ENCODE measurements at places on chromosomes 3 and 15.
A peak's percentile ranks its signal among the peaks of the same experiment; 100 is the strongest.

GRCh38 chr15:54962637-54963036, 234.1 kb downstream of the RSL24D1 start:
- no peak for DNase-seq

DNA sequence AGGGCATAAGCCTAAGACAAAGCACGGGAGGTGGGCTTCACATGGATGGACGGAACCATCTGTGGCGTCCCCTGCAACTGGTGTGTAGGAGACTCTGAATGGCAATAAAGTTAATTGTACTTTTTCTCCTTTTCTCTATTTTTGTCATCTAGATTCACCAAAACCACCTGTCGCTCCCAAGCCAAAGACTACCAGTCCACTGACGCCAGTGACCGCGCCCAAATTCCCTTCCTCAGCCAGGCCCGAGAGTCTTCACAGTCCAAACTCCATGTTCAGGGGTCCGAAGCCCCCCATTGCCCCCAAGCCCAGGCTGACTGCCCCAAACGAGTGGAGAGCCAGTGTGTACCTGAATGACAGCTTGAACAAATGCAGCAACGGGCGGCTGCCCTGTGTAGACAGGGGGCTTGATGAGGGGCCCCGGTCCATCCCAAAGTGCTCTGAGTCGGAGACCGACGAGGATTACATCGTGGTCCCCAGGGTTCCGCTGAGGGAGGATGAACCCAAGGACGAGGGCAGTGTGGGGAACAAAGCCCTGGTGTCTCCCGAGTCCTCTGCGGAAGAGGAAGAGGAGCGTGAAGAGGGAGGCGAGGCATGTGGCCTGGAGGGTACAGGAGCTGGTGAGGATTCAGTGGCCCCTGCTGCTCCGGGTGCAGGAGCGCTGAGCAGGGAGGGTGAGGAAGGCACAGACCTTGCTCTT, at the start of gene FGD5:
Gene FGD5 (plus strand): TSS at position 159 of the 697 bp plus-strand sequence. CDS start 110 bp downstream, at position 269.
- no peak for DNase-seq

DNA sequence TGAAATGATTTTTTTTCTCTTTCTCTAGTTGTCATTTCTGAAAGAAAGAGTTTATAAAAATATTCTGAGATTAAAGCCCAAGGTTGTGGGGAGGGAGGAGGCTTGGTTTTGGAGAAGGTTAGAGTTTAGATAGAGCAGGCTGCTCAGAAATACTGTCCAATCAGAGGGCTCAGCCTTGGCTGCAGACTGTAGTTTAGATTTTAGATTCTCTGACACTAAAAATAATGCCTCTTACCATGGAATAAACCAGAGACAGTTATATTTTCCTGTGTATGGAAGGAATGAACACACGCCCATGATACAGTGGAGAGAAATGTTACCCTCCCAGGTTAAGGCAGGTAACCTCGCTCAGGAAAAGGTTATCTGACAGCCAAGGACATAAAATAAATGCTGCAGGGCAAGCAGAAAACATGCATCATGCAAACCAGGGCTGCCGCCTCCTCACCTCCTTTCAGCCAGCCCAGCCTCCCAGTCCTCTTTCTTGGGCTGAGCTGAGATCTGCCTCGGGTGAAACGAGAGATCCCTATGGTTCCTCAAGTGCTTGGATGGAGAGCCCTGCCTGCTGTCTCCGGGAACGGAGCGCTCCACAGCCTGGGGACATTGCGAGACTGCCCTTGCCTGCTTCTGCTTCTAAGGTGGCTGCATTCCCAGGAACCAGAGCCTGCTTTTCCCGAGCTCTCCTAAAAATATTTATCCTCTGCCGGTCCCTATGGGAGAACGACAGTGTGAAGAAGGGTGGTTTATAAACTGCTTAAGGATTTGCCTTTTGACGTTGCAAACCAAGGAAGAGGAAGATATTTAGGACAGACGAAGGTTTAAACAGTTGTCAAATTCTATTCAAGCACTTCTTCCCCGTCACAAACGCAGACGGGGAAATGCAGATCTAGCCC, 848 bp downstream of the NCEH1 start:
- DNase-seq, result peak; percentile 45

- DNase-seq, result no peak
These were observed 73.4 kb downstream of the CRYBG3 start for GRCh38 chr3:97895216-97895615.

DNA sequence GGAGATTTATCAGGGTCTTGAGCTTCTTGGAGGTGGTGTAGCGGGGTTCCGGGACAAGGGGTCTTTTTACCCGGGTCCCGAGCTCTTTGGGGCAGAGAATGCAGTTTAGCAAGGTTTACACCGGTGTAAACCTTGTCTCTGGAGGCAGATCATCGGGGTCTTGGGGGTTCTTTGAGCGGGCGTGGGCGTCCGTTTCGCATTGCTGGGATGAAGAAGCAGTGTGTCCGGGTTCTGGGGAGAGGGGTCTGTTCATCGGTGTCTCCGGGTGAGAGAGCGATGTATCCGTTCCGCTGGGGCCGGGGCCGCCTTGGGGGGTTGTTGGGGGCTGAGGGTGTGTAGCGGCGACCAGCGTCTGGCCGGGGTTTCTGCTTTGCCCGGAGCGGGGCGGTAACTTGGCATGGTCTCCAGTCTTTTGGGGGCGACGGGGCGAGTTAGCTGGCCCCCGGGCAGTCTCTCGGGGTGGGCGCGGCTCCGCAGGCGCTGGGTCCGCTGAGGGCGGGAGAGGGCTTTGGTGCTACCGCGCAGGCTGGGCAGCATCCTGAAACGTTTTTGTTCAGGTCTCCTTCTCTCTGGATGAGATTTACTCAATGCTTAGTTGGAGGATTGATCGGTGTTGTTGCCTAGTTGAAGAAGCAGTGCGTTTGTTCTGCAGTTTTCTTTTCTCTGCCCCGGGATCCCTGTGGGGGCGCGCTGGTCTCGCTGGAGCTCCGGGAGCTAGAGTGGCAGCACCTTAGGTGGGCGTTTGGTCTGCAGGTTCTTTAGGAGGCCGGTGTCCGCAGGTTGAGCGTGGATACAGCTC, 843 bp downstream of the GLCE start:
- peak; percentile 45 for DNase-seq

DNA sequence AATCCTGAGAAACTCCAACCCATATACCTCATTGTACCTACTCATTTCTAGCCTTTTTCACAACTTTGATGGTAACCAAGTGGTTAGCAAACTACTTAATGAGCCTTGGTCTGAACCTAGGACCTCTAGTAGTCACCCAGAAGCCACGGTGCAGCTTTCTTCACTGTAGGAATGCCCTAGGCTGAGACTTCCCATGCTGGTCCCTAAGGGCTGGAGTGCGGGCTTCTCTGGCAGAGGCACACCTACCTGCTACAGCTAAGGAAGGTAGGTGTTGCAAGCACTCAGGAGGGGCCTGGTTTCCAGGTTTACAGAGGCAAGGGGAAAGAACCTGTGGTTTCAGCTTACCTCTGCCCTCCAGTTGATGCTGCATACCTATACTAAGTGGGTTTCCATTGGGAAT, 65.4 kb downstream of the DHX30 start:
- DNase-seq, result no peak

DNA sequence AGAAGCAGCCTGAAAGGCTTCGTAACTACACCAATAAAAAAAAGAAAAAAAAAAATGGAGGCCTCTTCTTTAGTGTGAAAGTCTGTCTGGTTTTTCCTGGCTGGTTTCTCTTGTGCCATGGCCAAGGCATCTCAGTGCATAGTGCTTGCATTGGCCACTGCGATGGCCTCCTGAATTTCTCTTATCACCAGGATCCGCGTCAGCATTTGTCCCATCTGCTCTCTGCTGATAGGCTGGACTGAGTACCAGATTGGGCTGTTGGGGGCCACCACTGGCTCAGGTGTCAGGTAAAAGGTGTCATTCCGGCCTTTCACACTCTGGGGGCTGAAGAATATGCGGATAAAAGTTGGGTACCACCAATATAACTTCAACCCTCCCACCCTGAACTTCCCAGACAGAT, 1.1 kb upstream of the IMPDH2 start:
- DNase-seq, result no peak

GRCh38 chr15:34436956-34437442, 609 bp downstream of the GOLGA8A start:
- peak; percentile 42 for DNase-seq

- DNase-seq, result no peak
These were observed 395.4 kb upstream of the THRB start for GRCh38 chr3:24890012-24890411.

- DNase-seq, result no peak
These were observed 1.1 kb downstream of the MTFMT start for GRCh38 chr15:65028338-65028737.

GRCh38 chr15:62658498-62658897, 384.0 kb upstream of the TPM1 start:
- peak; percentile 14 for DNase-seq

- peak; percentile 80 for DNase-seq
These were observed 157.9 kb downstream of the MEX3B start for GRCh38 chr15:81887912-81888311.

- no peak for DNase-seq
These were observed 16.6 kb downstream of the PARP15 start for GRCh38 chr3:122594025-122594424.

DNA sequence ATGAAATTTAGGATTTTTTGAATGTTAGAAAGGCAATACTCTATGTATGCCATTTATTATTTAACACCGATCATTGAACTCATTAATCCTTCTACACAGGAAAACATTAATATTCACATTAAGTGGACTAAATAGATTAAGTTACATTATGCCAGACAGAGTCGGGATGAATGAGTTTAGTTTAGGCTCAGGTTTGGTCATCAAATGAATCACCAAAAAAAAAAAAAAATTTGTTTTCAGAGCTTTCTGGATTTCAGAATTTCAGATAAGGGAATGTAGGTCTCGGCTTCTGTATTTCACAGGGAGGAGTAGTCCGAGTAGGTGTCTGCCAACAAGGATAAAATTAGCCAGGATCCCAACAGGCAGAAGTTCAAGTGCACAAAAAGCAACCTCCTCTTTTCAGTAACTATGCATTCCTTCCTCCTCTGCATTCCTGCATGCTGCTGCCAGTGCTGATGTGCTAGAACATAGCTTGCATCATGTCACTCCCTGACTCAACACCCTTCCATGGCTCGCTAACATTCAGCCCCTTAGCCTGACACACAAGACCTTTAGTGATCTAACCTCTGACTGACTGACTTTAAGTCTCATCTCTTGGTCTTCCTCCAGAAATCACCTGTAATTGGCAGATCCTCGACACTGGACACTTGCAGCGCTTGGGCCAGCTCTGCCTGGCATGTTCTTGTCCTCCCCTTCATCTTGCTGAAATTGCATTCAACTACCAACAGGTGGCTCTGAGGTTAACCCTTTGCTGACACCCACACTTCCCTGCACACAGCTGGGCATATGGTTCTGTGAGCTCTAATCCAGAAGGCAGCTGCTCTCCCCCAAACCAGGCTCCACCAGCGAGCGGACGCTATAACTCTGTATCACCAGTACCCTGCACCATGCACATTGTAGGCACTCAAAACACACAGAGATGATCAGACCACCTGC, 145.4 kb upstream of the PROK2 start:
- peak; percentile 5 for DNase-seq

DNA sequence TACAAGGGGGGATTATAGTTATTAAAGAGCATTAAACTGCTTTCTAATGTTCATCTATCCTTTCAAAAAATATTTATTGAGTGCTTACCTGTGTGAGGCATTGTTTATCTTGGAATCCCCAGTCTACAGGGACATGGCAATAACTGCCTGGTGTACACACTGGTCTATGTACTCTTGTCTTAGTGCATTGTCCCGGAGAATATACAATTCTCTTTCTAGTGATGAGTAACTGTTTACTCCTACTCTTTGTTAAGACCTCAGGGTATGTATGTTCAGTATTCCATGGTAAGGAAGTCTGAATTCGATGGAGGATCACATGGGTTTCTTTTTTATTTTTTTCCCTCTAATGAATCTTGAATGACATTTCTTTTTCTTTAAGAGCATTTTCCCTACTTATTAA, 772.4 kb upstream of the NR2F2 start:
- DNase-seq, result peak; percentile 17

DNA sequence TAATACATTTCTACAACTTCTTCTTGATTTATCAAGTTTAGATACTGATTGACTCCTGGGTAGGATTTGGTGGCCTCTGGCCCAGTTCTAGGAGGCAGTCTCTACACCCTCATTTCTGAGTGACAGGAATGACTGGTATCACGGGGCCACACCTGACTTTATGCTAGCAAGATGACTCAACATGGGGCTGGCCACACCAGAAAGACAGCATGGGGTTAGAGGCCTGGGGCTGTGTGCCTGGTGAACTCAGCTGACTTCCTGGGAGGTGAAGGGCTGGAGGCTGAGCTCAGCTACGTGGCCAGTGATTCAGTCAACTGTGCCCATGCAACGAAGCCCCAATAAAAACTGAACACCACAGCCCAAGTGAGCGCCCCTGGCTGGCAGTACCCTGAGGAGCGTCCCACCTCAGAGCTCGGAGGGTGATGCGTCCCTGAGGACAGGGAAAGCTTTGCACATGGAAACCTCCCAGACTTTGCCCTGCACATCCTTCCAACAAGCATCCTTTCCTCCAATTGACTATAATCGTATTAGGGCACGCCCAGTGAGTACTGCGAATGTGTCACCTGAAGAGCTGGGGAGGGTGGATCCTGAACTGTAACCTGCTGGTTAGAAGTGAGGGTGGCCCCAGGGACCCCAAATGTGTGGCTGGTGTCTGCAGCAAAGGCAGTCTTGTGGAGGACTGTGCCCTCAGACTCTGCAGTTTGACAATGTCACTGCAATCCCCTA, 57.2 kb downstream of the NIPA2 start:
- peak; percentile 83 for DNase-seq
